ENCODE measurements at places on chromosomes 5 and 9. TPM values are rescaled to one million over a fixed set of nuclear protein-coding genes. Genes with fewer than 3 reads are reported as not detected.

GRCh38 chr5:96546120-96546519 is 113.1 kb upstream of the PCSK1 start:
- no peak overlapping the region for H3K4me3 ChIP-seq
- H3K4me1 ChIP-seq = no peaks in the 10 kb centered on the region
- no peaks in the 10 kb centered on the region for H3K27me3 ChIP-seq
- H3K27ac ChIP-seq = no peak overlapping the region
- H3K36me3 ChIP-seq = no peaks in the 10 kb centered on the region

GRCh38 chr9:136185596-136186366 is 19.1 kb downstream of the LHX3 start:
- no peak for DNase-seq
- no peaks in the 10 kb centered on the region for H3K4me1 ChIP-seq
- H3K27ac ChIP-seq = no peak overlapping the region
- no peak overlapping the region for H3K4me3 ChIP-seq
- no peaks in the 10 kb centered on the region for H3K27me3 ChIP-seq
- H3K36me3 ChIP-seq = no peaks in the 10 kb centered on the region

- H3K4me3 ChIP-seq = no peak overlapping the region
- DNase-seq = no peak
- H3K27me3 ChIP-seq = no peaks in the 10 kb centered on the region
- H3K27ac ChIP-seq = no peak overlapping the region
Observed at GRCh38 chr9:85553475-85553874, 188.3 kb downstream of the AGTPBP1 start.

DNA sequence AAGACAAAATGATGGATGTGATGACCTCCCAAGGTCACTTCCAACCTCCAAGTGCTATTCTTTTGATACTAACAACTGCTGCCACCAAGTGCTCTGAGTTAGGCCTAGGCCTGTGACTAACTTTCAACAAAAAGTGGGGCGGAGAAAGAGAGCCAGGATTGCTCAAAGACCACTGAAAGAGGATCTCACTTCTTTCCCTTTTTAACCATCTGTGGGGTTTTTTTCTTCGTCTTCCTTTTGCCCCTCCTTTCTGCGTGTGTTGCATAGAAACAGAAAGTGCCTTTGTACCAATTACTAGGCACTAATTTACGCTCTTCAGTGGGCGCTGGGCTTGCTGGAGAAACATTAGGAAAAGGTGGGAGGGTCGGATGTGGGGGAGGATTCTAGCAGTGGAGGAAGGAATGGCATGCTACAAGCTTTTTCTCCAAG is 8.0 kb downstream of the KLF9 start:
- no peak for DNase-seq
- no peak overlapping the region for H3K27ac ChIP-seq
- H3K4me3 ChIP-seq = no peak overlapping the region
- no peaks in the 10 kb centered on the region for H3K36me3 ChIP-seq

- H3K27me3 ChIP-seq = no peaks in the 10 kb centered on the region
- no peaks in the 10 kb centered on the region for H3K4me1 ChIP-seq
- H3K27ac ChIP-seq = no peak overlapping the region
- H3K4me3 ChIP-seq = no peak overlapping the region
- DNase-seq = no peak
Observed at GRCh38 chr9:131969469-131969989, 110.1 kb downstream of the MED27 start.

DNA sequence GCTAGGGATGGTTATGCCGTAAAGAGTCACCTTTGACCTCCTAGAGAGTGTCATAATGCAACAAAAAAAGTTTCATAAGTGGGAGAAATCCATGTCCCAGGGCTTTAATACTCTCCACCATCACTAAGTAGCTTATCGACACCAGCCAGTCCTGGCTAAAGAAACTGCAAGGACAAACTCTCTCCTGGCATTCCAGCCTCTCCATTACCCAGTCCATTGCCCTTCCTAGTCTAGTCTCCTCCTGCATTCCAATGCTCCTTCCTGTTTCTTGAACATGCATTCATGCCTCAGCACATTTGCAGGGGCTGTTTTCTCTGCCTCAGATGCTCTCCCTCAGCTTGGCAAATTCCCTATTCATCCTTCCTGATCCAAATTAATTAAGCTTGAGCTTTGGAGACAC is 364.1 kb downstream of the BRINP1 start:
- H3K36me3 ChIP-seq = no peaks in the 10 kb centered on the region
- no peak overlapping the region for H3K27ac ChIP-seq
- H3K27me3 ChIP-seq = no peaks in the 10 kb centered on the region
- H3K4me3 ChIP-seq = no peak overlapping the region

GRCh38 chr9:133939171-133939785 is 52.8 kb downstream of the VAV2 start:
- no peak for DNase-seq
- H3K27me3 ChIP-seq = no peaks in the 10 kb centered on the region
- H3K27ac ChIP-seq = no peak overlapping the region

Gene SPINK5
- total RNA-seq = 4.2 TPM

Gene LYRM7
- 14.9 TPM for total RNA-seq

- no peaks in the 10 kb centered on the region for H3K36me3 ChIP-seq
- H3K27me3 ChIP-seq = no peaks in the 10 kb centered on the region
- H3K4me1 ChIP-seq = peaks cover 35% of the 10 kb centered on the region
- DNase-seq = no peak
Observed at GRCh38 chr5:68306361-68307014, 90.9 kb downstream of the PIK3R1 start.

Gene DMRTA1
- total RNA-seq = 0.14 TPM

Gene SUSD3
- 2.2 TPM for total RNA-seq

DNA sequence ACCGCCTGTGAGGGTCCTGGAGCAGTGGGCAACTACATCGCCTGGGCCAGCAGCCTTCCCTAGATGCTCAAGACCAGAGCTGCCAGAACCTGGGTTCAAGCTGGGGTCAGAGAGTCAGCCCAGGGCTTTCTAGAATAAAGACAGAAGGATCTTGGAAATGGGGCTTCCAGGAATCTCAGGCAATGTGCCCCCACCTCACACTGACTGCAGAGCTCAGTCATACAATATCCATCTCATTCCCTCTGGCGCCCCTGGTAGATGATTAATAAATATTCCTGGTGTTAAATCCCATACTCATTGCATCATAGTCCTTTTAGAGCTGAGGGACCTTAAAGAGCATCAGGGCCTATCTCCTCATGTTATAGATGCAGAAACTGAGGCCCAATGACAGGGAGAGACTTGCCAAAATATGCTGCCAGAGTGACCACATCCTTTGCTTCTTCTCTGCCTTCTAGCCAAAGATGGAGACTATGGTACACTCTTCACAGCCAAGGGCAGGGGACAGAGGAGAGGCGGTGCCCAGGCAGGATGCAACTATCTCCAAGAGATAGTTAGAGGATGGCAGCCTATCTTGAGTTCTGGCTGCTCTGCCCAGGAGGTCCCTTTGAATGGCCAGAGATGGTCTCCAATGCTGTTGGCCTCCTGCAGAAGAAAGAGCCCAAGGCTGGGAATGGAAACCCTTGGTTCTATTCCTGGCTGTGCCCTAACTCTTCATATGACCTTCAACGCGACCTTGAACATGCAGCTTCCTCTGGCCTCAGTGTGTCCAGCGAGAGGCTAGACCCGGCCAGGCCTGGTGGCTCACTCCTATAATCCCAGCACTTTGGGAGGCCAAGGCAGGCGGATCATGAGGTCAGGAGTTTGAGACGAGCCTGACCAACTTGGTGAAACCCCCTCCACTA is 36.2 kb upstream of the IL17B start:
- no peaks in the 10 kb centered on the region for H3K36me3 ChIP-seq
- H3K4me1 ChIP-seq = no peaks in the 10 kb centered on the region
- DNase-seq = no peak
- no peaks in the 10 kb centered on the region for H3K27me3 ChIP-seq

DNA sequence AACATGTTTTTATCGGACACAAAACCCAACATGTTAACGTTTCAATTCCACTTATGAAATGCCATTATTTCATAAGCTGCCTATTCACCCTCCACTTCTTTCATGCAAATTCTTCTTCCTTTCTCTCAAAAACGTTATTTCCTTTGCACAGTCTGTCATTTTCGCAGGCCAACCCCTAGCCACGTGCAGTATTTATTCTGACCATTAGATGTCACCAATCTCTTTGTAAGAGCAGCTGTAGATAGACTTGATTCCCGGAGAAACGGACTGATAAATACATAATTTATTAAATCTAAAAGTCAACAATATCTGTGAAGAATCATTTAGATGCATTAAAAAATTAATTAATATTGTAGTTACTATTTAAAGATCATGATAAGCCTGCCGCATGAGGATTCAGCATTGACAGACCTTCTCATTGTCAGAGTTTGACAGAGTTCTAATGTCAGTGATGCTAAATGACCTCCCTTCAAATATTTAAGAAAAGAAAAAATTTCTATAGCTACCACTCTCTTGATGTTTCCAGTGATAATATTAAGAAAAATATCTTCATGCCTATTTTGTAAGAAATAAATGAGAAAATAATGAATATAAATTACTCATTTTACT is 933.6 kb downstream of the CDH12 start:
- no peaks in the 10 kb centered on the region for H3K27me3 ChIP-seq
- H3K27ac ChIP-seq = no peak overlapping the region

Gene NEUROG1
- not detected for total RNA-seq

GRCh38 chr9:88803546-88804253 is 187.6 kb upstream of the S1PR3 start:
- DNase-seq = no peak
- no peaks in the 10 kb centered on the region for H3K36me3 ChIP-seq
- no peak overlapping the region for H3K4me3 ChIP-seq
- H3K27me3 ChIP-seq = no peaks in the 10 kb centered on the region
- no peaks in the 10 kb centered on the region for H3K4me1 ChIP-seq
- no peak overlapping the region for H3K27ac ChIP-seq
